Liver (tissue), 10 donors: ENCODE measurements at places on chromosomes 3 and 15. TPM values are rescaled to one million over a fixed set of nuclear protein-coding genes. Genes with fewer than 3 reads are reported as not detected.
A peak's percentile ranks its signal among the peaks of the same experiment; 100 is the strongest.

DNA sequence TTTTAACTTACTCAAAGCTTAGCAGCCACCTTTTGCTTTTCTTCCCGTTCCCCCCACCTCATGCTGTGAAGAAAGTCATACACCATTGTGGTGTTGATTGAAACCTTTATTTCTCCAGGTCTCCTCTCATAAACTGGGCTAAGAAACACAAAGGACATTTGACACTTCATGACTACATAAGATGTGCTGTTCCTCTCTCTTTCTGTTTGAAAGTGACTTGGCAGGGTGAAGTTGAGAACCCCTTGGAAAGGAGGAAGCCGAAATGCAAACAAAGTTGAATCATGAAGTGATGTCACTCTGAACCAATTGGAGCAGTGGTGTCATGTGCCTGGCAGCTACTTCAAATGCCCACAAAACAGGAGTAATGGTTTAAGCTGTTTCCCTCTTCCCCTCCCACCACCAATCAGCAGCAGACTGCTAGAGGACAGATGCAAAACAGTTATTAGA is 174.7 kb downstream of the IGF1R start:
- no peaks in the 10 kb centered on the region for H3K4me1 ChIP-seq
- H3K27ac ChIP-seq: no peak overlapping the region
- no peaks in the 10 kb centered on the region for H3K36me3 ChIP-seq

DNA sequence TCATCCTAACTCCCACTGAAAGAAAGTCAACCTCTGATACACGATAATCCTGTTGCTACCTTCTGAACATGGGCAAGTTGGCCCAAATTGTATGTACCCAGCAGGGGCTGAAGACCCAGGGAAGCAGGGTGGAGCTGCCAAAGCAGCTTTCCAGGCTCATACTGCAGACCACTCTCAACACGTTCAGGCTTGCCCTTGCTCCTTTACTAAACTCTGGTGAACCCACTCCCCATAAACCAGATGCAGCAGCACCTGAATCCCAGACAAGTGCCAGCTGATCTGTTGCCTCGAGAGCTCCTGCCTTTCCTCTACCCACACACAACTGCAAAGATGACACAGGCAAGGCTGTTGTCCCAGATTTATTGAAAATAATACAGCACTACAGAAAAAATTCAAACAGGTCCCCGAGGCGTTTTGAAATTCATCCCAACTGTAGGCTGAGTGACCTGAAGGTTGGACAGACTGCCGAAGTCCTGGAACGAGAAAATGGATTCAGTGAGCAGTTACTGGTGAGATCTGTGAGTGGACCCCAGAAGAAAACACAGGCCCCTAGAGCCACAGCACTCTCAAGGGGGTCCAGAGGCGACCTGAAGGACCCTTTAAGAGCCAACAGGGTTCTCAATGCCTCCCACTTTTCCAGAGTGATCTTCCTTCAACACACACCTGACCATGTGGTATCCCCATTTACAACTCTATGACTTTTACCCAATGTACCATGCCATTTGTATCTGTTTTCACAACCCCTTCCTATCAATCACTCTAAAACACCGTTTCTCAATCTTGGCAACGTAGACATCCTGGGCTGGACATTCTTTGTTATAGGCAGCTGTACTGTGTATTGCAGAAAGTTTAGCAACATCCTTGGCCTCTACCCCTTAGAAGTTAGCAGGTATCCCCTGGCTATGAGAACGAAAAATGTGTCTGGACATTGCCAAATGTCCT is 3.6 kb downstream of the RPS17 start:
- no peak for DNase-seq
- H3K27ac ChIP-seq: no peak overlapping the region
- no peaks in the 10 kb centered on the region for H3K27me3 ChIP-seq
- peaks cover 3% of the 10 kb centered on the region for H3K4me1 ChIP-seq
- peaks cover 41% of the 10 kb centered on the region for H3K36me3 ChIP-seq

GRCh38 chr3:21901484-21901883 is 150.5 kb upstream of the ZNF385D start:
- no peak for DNase-seq
- H3K27me3 ChIP-seq: no peaks in the 10 kb centered on the region
- no peaks in the 10 kb centered on the region for H3K36me3 ChIP-seq
- H3K4me1 ChIP-seq: no peaks in the 10 kb centered on the region
- H3K4me3 ChIP-seq: no peak overlapping the region
- no peak overlapping the region for H3K27ac ChIP-seq

DNA sequence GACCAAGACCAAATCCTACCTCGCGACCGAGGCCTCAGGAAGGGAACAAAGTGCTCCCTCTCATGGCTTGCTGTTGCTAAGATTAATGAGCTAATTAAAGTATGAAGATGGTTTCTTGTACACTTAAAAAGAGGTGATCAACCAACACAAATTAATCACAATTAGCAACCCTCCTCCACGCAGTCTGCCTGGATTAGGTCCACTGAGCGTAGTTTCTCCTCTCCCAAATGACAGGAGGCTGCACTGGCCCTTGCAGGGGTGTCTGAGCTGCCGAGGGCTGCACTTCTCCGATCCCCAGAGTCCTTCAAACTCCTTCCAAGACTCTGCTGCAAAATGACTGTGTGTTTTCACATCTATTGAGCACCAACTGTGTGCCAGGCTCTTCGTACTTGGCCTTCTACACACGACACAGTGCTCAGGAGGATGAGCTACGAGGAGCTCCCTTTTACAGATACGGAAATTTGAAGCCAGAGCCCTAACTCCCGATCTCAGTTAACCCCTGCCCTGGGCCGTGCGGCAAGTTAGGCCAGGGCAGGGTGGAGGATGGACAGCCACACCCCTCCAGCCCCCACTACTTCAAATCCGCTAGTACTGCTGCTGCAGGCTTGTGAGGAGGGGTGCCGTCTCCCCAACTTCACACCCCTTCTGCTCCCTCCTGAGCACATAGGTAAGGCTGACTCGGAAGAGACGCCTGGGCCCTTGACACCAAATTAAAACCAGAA is 101.0 kb upstream of the LINGO1 start:
- H3K4me3 ChIP-seq: no peak overlapping the region
- H3K27ac ChIP-seq: no peak overlapping the region
- H3K27me3 ChIP-seq: no peaks in the 10 kb centered on the region
- no peaks in the 10 kb centered on the region for H3K36me3 ChIP-seq

DNA sequence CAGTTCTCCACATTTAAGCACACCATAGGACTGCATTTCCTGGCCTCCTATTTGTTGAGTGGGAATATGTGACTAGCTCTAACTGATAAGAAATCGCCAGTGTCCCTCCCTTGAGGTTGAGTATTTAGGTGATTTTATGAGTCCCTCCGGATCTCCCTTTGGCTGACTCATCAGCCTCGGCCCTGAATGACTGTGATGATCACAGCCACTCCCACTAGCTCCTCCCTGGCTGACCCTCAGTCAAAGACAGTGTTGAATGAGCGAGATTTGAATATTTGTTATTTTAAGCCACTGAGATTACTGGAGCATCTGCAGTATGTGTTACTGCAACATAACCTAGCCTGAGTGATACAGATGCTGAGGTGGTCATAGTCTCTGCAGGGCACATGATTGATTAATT is 515.3 kb downstream of the EPHB1 start:
- no peaks in the 10 kb centered on the region for H3K36me3 ChIP-seq
- H3K27me3 ChIP-seq: no peaks in the 10 kb centered on the region
- H3K4me3 ChIP-seq: no peak overlapping the region
- H3K27ac ChIP-seq: no peak overlapping the region
- no peaks in the 10 kb centered on the region for H3K4me1 ChIP-seq

DNA sequence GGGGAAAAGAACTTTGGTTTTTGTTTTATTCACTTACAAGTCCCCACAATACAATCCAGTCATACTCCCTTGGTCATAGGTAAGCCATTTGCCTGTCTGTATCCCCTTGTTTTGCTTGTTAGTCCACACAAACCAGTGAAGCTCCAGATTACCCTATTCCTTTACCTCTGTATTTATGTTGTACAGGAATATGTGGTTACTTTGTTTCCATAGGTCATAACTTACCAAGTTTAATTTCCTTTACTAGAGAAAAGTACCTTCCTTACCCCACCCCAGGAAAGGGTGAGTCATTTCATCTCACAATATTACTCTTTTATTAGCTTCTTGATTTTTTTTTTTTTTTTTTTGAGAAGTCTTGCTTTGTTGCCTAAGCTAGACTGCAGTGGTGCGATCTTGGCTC is 113.4 kb upstream of the LRRFIP2 start:
- no peaks in the 10 kb centered on the region for H3K27me3 ChIP-seq
- peaks cover 12% of the 10 kb centered on the region for H3K36me3 ChIP-seq
- H3K4me1 ChIP-seq: no peaks in the 10 kb centered on the region
- DNase-seq: no peak
- no peak overlapping the region for H3K27ac ChIP-seq
- no peak overlapping the region for H3K4me3 ChIP-seq

DNA sequence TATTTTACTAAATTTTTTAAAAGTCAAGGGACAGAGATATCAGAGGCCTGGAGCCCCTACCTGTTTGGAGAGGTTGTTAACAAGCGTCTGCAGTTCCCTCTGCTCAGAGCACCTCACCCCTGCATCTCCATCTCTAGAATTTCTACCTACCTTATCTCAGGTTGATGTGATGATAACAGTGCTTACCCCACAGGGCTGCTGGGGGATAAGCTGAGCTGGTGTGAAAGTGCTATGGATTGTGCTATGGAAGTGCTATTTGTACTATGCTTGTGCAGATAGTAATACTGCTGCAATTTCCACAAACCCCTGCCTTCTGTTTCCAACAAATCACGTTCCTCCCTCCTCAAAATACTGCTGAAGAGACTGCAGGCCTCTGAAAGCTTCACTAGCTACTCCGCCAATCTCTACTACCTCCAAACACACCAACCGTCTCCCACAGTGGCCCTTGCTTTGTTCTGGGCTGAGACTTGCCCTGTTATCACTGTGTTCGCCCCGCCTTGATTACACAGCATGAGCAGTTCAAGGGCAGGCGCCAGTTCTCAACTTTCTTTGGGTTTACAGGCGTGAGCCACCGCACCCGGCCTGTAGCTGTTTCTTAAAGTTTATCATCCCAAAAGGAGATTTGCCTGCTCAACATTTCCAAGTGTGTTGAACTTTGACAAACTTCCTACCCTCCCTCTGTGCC is 28.4 kb upstream of the PARL start:
- no peaks in the 10 kb centered on the region for H3K27me3 ChIP-seq
- H3K4me1 ChIP-seq: no peaks in the 10 kb centered on the region
- H3K4me3 ChIP-seq: no peak overlapping the region
- H3K27ac ChIP-seq: no peak overlapping the region

- H3K36me3 ChIP-seq: no peaks in the 10 kb centered on the region
- peak overlapping the region; percentile 91 for H3K27ac ChIP-seq
- DNase-seq: peak; percentile 46
- no peak overlapping the region for H3K4me3 ChIP-seq
These were observed 101.4 kb downstream of the FNDC3B start for GRCh38 chr3:172140499-172141391.

GRCh38 chr15:89107984-89108383 is 19.7 kb downstream of the ABHD2 start:
- no peaks in the 10 kb centered on the region for H3K27me3 ChIP-seq
- peak overlapping the region; percentile 90 for H3K27ac ChIP-seq
- no peak overlapping the region for H3K4me3 ChIP-seq
- DNase-seq: no peak

GRCh38 chr3:20353286-20353685 is 167.3 kb upstream of the SGO1 start:
- H3K27me3 ChIP-seq: no peaks in the 10 kb centered on the region
- no peak for DNase-seq
- H3K4me3 ChIP-seq: no peak overlapping the region
- H3K27ac ChIP-seq: no peak overlapping the region
- no peaks in the 10 kb centered on the region for H3K36me3 ChIP-seq
- H3K4me1 ChIP-seq: no peaks in the 10 kb centered on the region

DNA sequence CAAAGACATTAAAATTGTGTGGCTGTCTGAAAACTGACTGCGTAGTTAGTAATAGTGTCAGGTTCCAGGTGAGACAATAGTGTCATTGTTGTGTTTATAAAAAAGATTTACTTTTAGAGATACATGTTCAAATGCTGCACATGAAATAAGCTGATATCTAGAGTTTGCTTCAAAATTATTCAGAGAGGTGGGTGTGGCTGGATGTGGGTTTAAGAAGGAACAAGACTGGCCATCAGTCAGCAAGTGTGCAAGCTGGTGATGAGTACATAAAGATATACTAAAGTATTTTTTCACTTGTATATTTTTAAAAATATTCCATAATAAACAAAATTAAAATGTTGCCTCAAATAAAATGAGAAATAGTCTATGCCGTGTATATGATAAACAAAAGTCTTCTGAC is 190.6 kb downstream of the ARRDC4 start:
- peaks cover 8% of the 10 kb centered on the region for H3K27me3 ChIP-seq
- H3K36me3 ChIP-seq: no peaks in the 10 kb centered on the region
- no peaks in the 10 kb centered on the region for H3K4me1 ChIP-seq
- no peak overlapping the region for H3K27ac ChIP-seq

- DNase-seq: no peak
- H3K36me3 ChIP-seq: no peaks in the 10 kb centered on the region
- no peaks in the 10 kb centered on the region for H3K27me3 ChIP-seq
- H3K27ac ChIP-seq: no peak overlapping the region
- H3K4me3 ChIP-seq: no peak overlapping the region
These were observed 113.5 kb upstream of the ALCAM start for GRCh38 chr3:105253225-105253624.

DNA sequence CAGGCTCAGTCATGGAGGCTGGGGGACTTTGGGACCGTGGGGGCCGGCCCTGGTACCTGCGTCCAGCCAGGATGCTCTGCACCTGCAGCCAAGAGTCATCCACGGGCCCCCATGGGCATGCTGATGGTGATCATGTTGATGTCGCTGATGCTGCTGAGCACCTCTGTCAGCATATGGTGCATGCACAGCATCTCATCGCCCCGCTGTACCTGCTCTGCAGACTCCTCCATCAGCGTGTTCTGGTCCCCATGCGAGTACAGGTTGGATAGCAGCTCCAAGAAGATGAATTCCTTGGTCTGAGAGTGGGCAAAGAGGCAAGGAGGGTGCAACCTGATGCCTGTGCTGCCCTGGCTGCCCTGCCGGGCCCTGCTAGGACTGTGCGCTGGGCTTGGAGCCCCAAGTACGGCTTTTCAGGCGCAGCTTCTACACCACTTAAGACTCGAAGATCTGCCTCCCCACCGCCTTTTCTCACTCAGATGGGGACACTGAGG is 7.2 kb downstream of the RPS17 start:
- peaks cover 13% of the 10 kb centered on the region for H3K36me3 ChIP-seq
- no peak overlapping the region for H3K27ac ChIP-seq

- H3K27ac ChIP-seq: no peak overlapping the region
- H3K4me1 ChIP-seq: peaks cover 10% of the 10 kb centered on the region
- H3K27me3 ChIP-seq: no peaks in the 10 kb centered on the region
These were observed 32.8 kb downstream of the ZXDC start for GRCh38 chr3:126442856-126443242.

- H3K27me3 ChIP-seq: no peaks in the 10 kb centered on the region
- no peak overlapping the region for H3K4me3 ChIP-seq
- no peaks in the 10 kb centered on the region for H3K4me1 ChIP-seq
- no peaks in the 10 kb centered on the region for H3K36me3 ChIP-seq
These were observed 137.9 kb downstream of the NEO1 start for GRCh38 chr15:73190189-73190601.

GRCh38 chr3:64049136-64049535 is 25.8 kb upstream of the PSMD6 start:
- H3K36me3 ChIP-seq: no peaks in the 10 kb centered on the region
- no peak overlapping the region for H3K27ac ChIP-seq
- no peak overlapping the region for H3K4me3 ChIP-seq
- no peak for DNase-seq
- H3K4me1 ChIP-seq: no peaks in the 10 kb centered on the region
- no peaks in the 10 kb centered on the region for H3K27me3 ChIP-seq

The TM4SF4 gene
- 184 TPM for total RNA-seq

The MCTP2 gene
- total RNA-seq: 6.3 TPM

The SLCO3A1 gene
- total RNA-seq: 2.4 TPM

The HRG gene
- 139 TPM for total RNA-seq

The DPH6 gene
- 14.3 TPM for total RNA-seq

The KIF7 gene
- total RNA-seq: 1.3 TPM

The BUB1B gene
- total RNA-seq: 0.08 TPM

The CCR1 gene
- 10.7 TPM for total RNA-seq

The CFAP100 gene
- not detected for total RNA-seq

The EFHB gene
- total RNA-seq: 0.33 TPM
